Activated T-helper 1 cell treated with anti-CD3 and anti-CD28 coated beads, Interleukin-2, amount 50 U/mL, for 16 hours (primary cell): ENCODE measurements at places on chromosomes 5 and 9.

DNA sequence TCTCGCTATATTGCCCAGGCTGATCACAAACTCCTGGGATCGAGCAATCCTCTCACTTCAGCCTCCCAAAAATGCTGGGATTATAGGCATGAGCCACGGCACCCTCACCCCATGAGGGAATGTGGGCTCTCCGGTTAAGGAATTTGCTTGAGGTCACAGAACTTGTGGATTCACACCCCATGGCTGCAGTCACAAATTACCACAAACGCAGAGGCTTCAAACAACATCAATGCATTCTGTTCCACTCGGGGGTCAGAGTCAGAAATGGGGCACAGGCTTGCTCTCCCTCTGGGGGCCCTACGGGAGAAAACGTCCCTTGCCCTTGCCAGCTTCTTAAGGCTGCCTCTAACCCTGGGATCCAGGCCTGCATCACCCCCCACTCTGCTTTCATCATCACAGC lies 12.2 kb upstream of the SPINK4 start:
- DNase-seq: no peak

DNA sequence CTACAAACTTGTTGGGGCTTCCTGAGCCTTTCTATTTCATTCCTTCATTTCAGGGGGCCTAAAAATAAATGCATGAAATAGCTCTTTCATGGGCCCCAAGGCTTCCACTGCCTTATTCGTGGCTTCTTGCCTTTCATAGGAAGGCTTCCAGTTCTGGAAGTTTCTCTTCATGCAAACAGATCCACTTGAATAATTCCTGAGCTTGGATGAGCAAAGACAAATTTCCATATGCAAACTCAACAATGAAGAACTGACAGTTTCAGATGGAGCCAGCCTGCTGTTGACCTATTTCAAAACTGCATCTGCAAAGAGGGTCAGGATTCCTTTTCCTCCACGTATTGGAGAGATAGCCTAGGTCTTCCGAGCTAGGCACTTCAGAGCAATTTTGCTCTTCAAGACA lies 142.1 kb downstream of the MLLT3 start:
- no peak for DNase-seq

GRCh38 chr5:52943285-52943684 lies 45.9 kb upstream of the ITGA2 start:
- DNase-seq: no peak

GRCh38 chr5:72849546-72849945 lies 33.1 kb downstream of the TNPO1 start:
- no peak for DNase-seq

- DNase-seq: no peak
Measured at GRCh38 chr5:78497573-78498533, 137.4 kb downstream of the SCAMP1 start.

GRCh38 chr5:103357636-103358035 lies 99.1 kb downstream of the MACIR start:
- no peak for DNase-seq
